ENCODE measurements at places on chromosomes 2 and 18.

GRCh38 chr2:16188261-16188890 lies 248.0 kb downstream of the MYCN start:
- no peak for DNase-seq

- no peak for DNase-seq
Measured at GRCh38 chr2:85468096-85468703, 49.7 kb downstream of the SH2D6 start.

GRCh38 chr18:34050661-34051060 lies 174.1 kb downstream of the NOL4 start:
- DNase-seq, result no peak

- DNase-seq, result no peak
Measured at GRCh38 chr2:154400563-154401290, 297.8 kb upstream of the KCNJ3 start.

GRCh38 chr2:53450923-53451322 lies 316.7 kb upstream of the CHAC2 start:
- DNase-seq, result no peak

GRCh38 chr2:86302320-86302719 lies 35.1 kb downstream of the REEP1 start:
- no peak for DNase-seq

- DNase-seq, result peak; percentile 79
Measured at GRCh38 chr18:24559526-24559925, 99.1 kb downstream of the HRH4 start.

DNA sequence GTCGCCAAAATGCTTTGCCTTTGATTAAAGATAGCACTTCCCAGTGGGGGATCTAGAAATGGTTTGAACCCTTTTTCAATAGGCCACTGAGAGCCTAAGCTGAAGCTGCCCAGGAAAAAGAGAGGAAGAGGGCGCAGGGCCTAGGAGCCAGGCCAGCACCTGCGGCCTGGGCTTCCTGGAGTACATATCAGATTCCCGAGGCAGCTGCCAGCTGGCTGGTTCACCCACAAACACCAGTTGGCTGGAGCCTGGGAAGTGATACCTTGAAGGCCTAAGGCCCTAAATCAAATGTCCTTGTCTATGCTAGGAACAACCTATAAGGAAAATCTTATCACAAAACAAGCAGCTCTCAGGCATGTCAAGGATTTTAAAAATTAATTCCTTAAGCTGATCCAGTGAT lies 37.1 kb downstream of the ANKRD44 start:
- DNase-seq, result no peak

DNA sequence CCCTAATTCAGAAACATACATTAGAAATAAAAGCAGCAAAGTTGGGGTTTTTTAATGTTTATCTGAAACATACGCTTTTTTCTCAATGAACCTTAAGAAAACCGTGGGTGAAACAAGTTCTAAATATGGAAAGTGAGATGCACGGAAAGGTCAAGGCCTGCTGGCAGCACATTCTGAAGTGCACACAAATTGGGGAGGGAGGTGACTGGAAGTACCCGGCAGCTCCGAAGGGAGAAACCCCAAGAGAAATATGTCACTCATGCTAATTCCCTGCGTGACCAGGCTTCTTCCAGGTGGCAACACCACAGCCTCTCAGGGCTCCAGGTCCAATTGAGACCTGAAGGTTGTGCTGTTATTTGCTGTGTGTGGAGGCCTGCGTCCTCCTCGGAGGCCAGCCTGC lies 45.5 kb downstream of the EIPR1 start:
- DNase-seq, result no peak

DNA sequence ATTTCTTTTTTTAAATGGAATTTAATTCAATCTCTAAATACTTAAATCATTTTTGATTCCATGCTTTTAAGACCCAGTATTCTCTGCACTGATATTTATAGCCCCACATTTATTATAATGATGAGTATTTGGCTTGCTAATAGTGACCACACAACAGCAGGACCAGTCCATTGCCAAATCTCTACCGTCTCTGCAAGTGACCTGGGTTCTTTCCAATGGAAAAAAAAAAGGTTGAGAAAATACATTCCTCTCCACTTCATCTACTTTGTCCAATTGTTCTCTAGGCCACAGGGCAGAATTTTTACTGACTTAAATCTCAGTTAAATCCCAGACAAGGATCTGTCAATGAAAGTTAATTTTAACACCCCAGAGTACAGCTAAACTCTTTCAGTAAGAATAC lies 20.5 kb downstream of the GRB14 start:
- peak; percentile 15 for DNase-seq

GRCh38 chr2:26576565-26577441 lies 64.4 kb downstream of the CIB4 start:
- no peak for DNase-seq

DNA sequence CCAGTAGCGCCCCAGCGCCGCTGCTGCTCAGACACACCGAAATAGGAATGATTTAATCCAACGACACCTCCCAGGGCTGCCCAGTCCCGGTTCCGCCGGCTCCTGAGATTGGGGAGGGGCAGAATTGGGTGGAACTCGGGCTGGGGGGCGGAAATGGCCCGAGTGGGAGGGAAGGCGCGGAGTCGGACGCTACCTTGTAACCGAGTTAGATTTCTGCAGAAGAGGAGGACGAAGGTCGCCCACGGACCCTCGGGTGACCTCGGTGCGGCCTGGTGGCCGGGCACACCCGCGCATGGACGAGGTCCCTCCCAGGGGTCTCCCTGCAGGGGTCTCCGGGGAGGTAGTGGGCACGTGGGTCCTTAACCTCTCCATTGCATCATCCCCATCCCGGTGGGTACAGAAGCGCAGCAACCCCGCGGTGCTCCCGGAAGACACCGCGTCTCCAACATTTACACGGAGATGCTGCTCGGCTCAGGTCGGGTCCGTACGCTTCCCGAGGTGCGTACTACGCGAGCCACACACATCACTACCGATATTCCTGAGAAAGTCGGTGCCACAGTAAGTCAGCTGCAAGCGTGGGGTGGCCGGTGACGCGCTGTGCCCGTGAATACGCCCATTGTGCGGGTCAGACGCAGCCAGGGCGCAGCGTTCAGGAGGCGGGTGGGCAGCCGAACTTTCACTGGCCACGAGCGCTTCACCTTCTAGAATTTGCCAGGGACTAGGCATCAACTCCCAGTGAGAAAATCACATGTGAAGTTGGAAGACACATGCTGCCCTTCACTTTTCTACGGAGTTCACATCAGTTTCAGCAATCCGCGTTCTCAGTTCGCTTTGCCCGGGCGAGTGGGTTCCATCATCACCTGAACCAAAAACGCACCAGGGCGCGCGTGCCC lies 3.0 kb downstream of the ZNF516 start:
- DNase-seq, result no peak

DNA sequence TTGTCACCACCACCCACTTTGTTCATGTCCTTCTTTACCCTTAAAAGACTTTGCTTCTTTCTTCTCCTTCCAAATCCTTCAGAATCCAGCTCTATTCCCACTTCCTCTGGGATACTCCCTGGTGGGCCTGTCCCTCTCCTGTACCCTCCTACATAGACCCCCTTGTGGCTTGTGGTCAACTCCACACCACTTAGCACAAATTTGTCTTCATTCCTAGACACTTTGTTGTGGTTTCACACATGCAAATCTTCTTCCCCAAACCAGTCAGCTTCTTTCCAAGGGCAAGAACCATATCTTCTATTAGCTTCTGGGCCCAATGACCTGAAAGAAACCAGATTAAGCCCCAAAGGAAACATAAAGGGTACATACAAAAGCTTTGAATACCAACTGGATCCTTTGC lies 342.4 kb downstream of the TNS1 start:
- no peak for DNase-seq

GRCh38 chr18:47846431-47846830 lies 84.0 kb downstream of the SMAD2 start:
- no peak for DNase-seq

DNA sequence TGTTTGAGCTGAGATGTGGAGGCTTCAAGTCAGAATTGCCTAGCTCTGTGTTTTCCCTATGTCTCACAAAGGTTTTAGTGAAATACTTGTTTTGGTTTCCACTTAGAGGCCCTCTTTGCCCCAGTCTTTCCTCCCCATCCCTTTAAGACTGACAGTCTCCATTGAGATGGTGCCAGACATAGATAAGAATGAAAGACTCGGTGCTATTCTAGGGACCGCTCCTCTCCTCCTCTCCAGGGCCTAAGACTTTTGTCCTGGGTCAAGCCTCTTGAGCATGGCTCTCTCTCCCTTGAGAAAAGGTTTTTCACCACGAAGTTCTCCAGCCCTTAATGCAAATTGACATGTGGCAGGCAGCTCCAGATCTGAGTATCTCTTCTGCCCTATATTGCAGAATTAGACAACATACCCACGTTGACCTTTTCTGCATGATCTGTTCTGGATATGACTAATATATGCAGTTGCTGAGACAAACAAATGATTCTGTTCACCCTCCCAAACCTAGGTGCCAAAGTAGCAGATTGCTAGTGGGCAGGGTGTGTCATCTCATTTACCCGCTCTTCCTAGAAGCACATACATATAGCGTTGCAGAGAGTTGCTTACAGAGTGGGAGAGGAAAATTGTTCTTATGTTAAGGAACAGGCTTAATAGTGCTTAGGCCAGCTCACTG lies 47.5 kb upstream of the ACSL3 start:
- DNase-seq, result no peak

GRCh38 chr2:205661281-205661680 lies 21.0 kb upstream of the NRP2 start:
- no peak for DNase-seq

DNA sequence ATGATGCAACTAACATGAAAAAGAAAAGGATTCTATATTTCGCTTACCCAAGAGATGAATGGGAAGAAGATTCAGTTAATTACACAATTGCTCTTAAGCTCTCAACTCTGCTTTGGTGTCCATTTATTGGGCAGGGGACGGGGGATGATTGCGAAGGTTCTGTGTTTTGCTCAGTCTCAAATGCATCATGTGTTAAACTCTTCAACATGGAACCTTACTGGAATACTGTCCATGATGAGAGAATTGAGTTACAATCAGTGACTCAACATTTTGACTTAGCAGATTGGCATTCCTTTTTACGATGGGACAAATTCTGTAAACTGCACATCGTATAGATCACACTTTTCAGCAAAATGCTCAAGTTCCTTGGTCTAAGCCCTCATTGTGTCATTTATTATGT lies 135.6 kb downstream of the RBMS1 start:
- no peak for DNase-seq
